Stimulated activated CD8-positive, alpha-beta memory T cell treated with anti-CD3 and anti-CD28 coated beads, Interleukin-7, amount 100 ng/mL, for 1 hour (primary cell): ENCODE measurements at places on chromosomes 2 and 18.

DNA sequence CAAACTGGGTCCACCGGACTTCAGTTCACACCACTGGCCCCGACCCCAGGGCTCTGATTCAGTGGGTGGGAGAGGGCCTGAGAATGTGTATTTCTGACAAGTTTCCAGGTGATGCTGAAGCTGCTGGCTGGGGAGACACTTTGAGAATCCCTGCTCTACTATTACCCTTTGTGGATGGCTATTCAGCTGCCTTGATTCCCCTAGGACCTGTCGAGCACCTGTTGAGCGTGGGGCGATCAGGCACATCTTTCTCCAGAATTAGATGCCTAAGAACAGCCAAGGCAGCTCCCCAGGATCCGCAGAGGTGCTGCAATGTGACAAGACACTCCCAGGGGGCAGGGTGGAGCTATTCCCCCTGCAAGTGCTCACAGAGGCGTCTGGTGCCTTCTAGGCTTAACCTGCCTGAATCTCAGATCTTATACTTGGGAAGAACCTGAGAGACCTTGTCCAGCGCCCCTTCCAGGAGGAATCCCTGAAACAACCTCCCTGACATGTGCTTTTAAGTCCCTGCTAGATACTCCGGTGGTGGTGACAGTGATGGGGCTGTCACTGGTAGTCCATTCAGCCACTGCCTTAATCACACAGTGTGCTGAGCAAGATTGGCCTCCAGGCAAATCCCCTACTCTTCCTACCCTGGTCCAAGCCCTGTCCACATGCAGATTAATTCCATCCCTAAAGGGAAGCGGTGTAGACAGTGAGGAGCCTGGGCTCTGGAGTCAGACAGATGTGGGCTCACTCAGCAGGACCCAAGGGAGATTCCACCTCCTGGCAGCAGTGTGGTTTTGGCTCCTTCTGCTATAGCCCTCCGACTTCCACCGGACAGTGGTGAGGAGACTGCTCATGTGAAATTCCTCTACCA, 43.4 kb upstream of the OTOF start:
- no peak for DNase-seq

DNA sequence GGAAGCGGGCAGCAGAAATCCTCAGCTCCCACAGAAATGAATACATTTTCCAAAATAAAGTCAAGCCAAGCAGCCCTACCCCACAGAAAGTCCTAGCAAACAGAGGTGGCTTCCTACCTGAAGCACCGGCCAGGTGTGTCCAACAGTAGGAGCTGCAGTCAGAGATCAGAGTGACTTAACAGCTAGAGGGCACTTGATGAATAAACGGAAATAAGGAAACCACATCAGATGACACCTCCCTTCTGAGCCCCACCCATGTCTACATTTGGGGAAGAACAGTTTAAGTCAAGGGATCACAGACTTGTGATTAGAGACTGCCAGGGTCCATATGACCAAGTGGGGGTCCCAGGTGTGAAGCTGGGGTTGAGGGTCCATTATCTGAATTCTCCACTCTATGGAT, at the start of gene CXCR1:
CXCR1 (minus strand) TSS at position 172 of the 400 bp plus-strand sequence. CDS start 1,751 bp downstream, outside the sequence.
- peak; percentile 3 for DNase-seq

- no peak for DNase-seq
These were observed 16.8 kb upstream of the LYPD6 start for GRCh38 chr2:149313512-149313972.

- no peak for DNase-seq
These were observed 194.5 kb downstream of the UBE2E3 start for GRCh38 chr2:181174611-181175580.
